ENCODE measurements at places on chromosomes 2 and 18. TPM values are rescaled to one million over a fixed set of nuclear protein-coding genes. Genes with fewer than 3 reads are reported as not detected.

ONECUT2 gene
- total RNA-seq, result 0.59 TPM

FBLN7 gene
- 0.86 TPM for total RNA-seq

TBR1 gene
- total RNA-seq, result 0.11 TPM

HOXD12 gene
- not detected for total RNA-seq

ABCB11 gene
- 0.02 TPM for total RNA-seq

ANTXR1 gene
- total RNA-seq, result 167 TPM

ZNF804A gene
- total RNA-seq, result not detected

PPP1R1C gene
- total RNA-seq, result 2.0 TPM

UNC80 gene
- total RNA-seq, result not detected

ACSL3 gene
- total RNA-seq, result 84.5 TPM

UGT1A10 gene
- total RNA-seq, result 0.26 TPM

KCTD1 gene
- 34.7 TPM for total RNA-seq

TANC1 gene
- 10.6 TPM for total RNA-seq

GAREM1 gene
- total RNA-seq, result 2.2 TPM

TCF23 gene
- total RNA-seq, result not detected

CGREF1 gene
- 7.9 TPM for total RNA-seq

LYG2 gene
- not detected for total RNA-seq

All from A549 treated with DMSO at 1 μM for 4 hours (cell line).